Activated CD8-positive, alpha-beta memory T cell treated with anti-CD3 and anti-CD28 coated beads, Interleukin-2, amount 50 U/mL, for 48 hours (primary cell): ENCODE measurements at places on chromosomes 2 and 18.

DNA sequence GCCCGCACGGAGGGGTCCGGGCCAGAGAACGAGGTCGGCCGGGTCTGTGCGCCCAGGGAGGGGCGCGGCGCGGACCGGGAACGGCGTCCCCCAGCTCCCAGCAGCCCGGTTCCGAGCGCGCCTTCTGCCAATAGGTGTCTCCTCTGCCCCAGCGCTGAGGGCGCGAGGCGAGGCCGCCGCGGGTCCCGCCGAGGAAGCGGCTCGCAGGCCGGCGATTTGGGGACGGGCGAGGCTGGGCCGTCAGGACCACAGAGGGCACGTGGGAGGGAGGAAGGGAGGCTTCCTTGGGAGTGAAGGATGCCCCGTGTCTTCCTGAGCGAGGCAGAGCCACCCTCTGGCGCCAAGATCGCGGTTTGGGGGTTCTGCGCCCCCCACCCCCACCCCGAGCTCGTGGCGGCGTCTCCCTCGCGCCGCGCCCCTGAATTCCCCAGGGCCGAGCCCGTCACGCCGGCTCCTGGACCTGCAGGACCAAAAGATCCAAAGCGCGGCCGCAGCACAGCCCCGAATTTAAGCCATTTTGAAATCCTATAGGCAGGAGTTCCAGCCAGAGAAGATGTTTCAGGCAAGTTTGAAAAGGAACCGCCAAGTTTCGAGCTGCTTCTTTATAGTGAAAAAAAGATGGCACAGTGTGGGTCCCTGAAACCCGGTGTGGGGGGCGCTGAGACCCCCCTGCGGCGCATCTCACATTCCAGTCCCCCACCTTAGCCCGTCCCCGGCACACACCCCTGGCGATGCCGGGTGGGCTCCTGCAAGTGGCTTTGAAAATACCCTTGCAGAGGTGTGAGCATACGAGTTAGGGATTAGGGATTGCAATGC, 909 bp downstream of the NFATC1 start:
- DNase-seq, result peak; percentile 80

DNA sequence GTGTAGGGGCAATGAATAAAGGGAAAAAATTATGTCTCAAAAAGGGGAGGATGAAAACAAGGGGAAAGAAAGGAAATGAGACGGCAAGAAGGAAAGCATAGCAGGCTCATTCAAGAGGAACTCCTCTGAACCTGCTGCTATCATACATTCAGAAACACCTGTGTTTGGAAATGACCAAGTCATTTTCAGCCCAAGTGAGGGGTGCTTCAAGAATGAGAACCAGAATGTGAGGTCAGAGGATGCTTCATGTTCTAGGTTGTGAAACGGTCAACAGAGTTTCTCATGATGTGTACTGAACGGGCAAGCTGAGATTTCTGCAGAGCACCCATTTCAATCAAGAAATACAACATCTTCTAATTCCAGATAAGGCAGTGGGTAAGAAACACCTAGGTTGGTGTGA, 1367.2 kb upstream of the CELF4 start:
- no peak for DNase-seq

- DNase-seq, result no peak
Measured at GRCh38 chr2:54704688-54705605, 18.5 kb upstream of the EML6 start.

DNA sequence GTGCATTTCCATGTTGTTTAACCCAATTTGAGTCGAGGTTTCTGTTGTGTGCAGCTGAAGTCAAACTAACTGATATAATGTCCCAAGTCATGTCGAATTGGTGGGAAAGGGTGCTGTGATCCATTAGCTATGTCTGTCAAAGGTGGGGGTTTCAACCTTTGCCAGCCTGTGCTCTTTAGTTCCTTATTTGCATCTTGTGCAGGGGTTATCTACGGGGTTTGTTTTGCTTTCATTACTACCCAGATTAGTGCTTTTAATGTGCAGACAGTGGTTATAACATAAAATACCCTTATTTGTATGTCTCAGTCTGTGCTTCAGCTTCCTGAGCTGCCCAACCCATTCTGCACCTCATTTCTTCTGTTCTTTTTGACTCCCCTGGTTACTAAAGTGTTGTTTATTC, 271.9 kb upstream of the CXCR4 start:
- no peak for DNase-seq

DNA sequence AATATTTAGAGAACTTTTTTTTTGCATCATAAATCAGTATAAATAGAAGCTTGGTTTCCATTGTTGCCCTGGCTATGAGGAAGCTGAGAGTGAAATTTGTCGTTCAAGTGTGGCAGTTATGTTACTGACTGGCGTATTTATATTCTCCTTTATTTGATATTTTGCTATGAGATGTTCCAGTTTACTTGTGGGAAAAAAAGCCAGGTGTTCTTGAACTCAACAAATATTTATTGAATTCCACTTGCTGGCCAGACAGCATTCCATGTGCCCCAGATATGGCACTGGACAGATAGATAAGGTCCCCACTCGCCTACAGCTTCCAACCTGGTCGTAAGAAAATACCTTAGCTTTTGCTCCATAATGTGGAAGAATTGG, 44.7 kb downstream of the NEDD4L start:
- DNase-seq, result no peak

DNA sequence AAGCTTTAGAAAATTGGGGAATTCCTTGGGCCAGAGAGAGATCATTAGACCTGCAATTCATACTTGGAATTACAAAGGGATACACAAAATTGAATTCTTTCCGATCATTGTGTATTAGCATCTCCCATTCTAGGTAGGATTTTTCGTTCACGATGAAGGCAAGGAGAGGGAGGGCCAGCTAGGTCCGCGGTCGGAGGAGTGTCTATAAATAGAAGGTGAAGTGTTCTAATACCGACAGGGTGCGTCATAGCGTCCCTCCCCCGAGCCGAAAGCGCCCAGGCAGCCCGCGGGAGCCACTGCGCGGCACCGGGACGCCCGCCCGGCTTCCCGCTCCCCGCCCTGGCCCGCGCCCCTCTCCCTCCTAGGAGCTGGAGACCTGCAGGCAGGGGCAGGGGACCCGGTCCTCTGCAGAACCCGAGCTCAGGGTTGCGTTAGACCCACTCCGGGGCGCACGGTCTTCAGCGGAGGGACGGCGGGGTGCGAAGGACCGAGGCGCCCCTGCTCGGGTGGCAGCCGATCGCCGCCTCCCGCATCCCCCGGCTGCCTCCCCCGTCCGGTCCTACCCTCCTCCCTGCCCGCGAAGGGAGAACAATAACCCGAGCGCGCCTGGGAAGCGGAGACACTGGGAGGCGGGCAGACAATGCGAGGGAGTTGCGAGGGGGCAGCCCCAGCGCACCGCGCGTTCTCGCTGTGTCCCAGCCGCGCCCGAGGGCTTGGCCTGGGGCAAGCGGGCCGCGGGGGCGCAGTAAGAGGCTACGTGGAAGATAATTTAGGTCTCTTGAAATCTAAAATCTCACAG, 114.2 kb upstream of the SERTAD2 start:
- peak; percentile 84 for DNase-seq

GRCh38 chr2:37357069-37357468, 12.6 kb downstream of the QPCT start:
- no peak for DNase-seq

DNA sequence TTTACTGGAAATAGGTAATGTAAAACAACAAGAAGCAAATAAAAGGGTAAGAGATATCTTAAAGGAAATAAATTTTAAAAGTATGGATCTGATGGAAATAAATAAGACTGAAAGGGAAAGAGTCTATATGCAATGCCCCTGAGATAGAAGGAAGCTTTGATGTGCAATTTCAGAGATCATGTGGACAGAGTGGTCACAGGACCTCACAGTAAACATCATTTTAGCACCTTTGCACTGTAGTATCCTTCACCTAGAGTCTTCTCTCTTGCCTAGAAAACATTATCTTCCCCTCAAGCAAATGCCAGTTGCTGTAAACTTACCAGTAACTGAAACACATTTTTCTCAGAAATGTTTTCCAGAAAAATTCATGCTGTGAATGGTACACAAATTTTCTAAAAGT, 1621.3 kb upstream of the TMEFF2 start:
- DNase-seq, result no peak

- no peak for DNase-seq
Measured at GRCh38 chr2:213086050-213086449, 65.4 kb downstream of the IKZF2 start.

DNA sequence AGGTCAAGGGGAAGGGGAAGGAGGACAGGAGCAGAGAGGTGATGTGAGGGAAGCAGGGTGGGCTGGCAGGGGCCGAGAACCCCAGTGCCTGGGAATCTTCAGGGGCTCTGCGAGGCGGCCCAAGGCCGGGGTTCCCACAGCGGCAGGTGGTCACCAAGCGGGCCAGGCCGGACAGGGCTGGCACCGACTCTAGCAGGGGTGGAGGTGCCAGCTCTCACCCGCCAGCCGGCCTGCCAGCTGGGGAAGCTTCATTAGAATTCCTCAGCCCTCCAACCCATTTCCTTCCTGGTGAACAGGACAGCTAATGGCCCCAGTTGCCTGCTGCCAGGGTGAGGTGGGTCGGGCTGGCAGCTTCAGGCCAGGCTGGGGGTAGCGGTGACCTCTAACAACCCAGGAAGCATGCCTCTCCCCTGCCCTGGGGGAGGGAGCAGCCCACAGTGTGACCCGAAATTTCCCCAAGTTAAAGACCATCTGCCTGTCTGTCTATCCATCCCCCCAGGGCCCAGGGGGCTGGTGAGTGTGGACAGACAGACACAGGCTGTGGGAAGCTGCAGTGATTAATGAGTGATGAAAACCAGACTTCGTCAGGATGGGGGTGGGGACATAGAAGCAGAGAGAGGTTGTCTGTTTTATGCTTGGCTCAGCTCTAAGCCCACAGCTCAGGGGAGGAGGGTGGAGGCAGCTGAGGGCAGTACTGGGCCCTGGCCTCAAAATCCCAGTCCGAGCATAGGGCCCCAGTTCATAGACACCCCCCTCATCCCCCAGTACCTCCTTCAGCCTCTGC, 144.1 kb downstream of the ZFP36L2 start:
- DNase-seq, result no peak

DNA sequence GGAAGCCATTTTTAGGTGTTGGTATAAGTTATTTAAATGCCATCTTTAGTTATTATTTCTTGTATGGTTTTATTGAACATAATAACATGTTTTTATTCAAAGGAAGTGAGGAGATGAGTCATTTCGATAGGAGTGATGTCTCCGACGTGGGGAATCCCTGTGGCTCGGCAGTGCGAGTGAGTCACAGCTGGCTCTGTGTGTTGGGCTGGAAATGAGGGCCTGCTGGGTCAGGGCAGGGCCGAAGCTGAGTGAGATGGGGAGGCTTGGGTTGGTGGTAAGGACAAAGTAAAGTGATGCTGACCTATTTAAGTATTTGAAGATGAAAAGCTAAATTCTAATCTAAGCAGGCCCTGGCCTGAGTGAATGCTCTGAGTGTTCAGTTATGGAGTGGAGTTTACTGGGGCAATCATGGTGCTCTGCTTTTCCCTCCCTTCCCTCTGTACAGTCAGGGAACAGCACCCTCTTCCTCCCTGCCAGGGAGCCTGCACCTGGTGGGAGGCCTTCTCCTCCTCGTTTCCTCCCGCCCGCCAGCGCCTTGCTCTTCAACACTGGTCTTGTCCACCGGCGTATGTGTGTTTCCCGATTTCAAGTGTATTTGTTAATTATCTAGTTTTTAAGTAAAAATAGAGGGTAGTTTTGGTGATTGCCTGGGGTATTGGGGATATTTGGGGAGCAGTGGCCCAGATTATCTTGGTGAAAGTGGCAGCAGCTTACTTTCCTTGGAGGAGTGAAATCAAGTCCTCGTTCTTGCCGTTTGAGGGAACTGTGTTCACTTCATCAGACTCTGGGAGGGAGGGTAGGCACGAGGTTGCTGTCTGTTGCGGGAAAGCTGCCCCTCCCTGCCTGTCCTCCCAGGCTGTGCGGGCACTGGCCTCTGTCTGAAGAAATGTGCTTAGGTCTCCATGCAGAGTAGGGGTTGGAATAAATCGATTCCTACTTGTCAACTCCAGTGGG, 157.0 kb downstream of the LDLRAD4 start:
- DNase-seq, result peak; percentile 83

DNA sequence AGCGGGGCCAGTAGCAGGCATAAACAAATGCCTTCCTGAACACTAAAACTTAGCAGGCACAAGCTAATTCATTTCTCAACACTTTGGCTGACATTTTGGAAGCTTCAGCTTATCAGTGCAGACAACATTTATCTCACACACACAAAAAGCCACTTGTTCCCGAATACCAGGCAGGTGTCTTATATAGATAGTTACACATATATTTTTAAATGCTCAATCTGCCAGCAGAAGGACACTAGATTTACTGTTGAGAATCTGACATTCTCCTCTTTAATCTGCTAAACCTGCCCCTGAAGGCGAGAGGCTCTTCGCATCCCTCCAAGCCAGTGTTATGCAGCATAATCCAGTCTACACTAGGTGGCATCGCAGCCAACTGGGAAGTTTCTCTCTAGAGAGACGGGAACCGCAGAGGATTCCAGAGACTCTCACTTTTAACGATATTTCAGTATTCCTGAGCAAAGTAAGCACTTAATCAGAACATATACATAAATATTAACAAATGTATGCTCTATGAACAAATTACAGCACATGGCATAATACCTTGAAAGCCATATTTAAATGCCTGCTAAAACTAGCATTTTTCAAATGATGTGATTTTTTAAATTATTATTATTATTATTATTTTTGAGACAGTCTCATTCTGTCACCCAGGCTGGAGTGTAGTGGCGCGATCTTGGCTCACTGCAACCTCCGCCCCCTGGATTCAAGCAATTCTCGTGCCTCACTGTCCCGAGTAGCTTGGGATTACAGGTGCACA, 90.2 kb upstream of the SCG2 start:
- DNase-seq, result no peak

DNA sequence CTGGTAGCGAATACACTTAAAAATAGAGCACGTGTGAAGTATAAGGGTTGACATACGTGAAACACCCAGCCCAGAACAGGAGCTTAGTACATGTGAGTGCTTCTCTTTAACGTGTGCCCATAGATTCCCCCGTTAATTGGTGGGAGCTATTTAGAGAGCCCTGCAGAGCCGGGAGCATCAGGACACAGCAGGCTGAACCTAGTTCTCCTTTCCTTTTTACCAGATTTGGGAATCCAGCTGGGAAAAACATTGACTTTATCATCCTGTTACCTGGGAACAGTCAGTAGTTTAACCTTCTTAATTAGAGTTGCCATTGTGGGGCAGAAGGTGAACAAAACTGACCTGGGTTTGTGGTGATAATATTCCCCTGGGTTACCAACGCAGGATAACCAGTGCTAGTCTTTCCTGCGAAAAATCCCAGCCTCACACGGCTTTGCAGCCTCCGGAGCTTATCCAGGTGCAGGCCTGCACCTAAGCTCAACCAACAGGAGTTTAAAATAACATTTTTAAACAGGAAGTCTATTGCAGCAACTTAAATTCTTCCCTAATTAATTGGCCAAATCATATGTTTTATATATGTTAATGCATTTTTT, 78.1 kb upstream of the SPTBN1 start:
- no peak for DNase-seq

- DNase-seq, result no peak
Measured at GRCh38 chr18:10270151-10270571, 184.3 kb upstream of the APCDD1 start.
